Hematopoietic multipotent progenitor cell treated with erythropoietin and hydrocortisone succinate and interleukin-3 and kit ligand, for 15 days (in vitro differentiated cells): ENCODE measurements at places on chromosomes 7 and 10.

GRCh38 chr7:128045158-128045557, 13.9 kb upstream of the LRRC4 start:
- DNase-seq, result no peak

- no peak for DNase-seq
These were observed 77.1 kb upstream of the CAMK2B start for GRCh38 chr7:44402401-44403060.

GRCh38 chr10:95637911-95638310, 18.6 kb downstream of the ALDH18A1 start:
- DNase-seq, result no peak

GRCh38 chr7:27564881-27565482, 97.7 kb downstream of the HIBADH start:
- DNase-seq, result no peak

GRCh38 chr10:79411546-79412495, 33.6 kb downstream of the ZCCHC24 start:
- no peak for DNase-seq

DNA sequence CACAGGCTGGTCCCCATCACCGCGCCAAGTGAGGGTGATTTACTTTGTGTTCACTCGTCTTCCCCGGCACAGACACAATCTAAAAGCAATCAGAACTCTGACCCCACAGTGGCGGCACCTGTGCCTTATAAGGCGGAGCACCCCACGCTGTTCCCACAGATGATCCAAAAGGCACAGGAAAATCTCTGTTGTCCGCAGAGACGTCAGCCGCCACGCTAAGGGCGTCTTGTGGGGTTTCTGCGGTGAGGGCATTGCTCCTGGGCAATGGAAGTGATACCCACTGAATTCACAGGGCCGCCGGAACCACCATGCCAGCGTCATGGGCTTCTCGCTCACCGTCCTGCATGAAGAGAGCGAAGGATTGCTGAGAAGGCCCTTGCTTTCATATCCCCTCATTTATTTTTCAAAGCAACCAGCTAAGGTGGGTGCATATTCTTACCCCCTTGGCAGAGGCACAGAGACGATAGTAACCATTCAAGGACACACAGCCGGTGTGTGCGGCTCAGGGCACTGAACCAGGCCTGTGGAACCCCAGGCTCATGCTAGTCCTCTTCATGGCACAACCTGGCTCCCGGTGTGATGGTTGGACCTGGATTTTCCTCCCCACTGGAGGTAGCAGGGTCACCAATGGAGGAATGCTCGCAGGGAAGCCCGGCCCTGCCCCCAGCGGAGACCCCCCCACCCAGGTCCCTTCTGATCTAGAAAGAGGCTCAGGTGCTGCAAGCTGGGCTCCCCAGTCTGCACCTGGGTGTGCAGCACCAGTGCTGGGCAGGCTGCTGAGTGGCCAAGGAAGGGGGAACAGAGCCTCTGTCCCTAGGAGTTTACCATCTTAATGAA, 279.0 kb downstream of the TCERG1L start:
- no peak for DNase-seq

DNA sequence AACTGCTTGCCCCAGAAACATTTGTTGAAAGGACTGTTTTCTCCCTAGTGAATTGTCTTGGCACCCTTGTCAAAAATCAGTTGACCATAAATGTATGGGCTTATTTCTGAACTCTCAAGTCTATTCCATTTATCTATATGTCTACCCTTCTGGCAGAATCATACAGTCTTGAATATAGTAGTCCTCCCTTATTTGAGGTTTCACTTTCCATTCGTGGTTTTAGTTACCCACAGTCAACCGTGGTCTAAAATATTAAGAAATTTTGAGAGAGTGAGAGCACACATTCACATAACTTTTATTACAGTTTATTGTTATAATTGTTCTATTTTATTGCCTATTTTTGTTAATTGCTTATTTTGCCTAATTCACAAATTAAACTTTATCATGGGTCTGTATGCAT, 17.4 kb upstream of the CEP41 start:
- DNase-seq, result no peak

GRCh38 chr10:6607778-6608177, 27.7 kb upstream of the PRKCQ start:
- DNase-seq, result no peak

GRCh38 chr10:84654671-84655070, 326.3 kb downstream of the CCSER2 start:
- DNase-seq, result no peak

DNA sequence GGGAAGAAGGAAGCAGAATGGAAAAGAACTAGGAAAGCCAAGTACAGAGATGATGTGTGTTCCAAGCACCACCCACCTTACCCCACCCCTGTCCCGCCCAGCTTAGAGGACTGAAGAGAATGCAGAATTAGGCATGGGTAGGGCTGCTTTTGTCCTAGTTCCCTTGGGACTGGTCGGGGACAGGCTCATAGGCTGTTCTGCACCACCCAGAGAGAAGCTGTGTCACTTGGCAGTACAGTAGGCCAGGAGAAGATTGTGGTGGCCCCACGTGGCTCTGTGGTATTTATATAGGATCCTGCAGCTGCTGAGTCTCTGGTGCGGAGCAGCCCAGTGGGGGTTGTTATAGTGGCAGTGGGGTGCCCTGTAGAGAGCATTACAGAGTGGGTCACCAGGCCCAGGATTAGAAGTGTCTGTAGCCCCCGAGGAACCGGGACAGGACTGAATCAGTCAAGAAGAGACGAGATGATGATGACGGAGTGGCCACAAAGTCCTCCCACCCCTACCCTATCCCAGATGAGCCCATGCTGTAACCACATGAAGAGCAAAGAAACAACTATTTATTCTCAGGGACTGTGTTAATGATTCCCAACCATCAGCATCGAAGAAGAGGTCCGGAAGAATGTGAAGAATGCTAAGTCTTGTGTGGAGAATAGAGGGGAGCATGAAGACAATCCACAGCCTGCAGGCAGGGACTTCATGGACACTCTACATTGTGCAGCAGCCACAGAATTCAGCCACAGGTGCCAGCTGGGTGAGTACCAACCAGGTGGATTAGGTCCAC, 88.9 kb downstream of the C1GALT1 start:
- DNase-seq, result no peak

DNA sequence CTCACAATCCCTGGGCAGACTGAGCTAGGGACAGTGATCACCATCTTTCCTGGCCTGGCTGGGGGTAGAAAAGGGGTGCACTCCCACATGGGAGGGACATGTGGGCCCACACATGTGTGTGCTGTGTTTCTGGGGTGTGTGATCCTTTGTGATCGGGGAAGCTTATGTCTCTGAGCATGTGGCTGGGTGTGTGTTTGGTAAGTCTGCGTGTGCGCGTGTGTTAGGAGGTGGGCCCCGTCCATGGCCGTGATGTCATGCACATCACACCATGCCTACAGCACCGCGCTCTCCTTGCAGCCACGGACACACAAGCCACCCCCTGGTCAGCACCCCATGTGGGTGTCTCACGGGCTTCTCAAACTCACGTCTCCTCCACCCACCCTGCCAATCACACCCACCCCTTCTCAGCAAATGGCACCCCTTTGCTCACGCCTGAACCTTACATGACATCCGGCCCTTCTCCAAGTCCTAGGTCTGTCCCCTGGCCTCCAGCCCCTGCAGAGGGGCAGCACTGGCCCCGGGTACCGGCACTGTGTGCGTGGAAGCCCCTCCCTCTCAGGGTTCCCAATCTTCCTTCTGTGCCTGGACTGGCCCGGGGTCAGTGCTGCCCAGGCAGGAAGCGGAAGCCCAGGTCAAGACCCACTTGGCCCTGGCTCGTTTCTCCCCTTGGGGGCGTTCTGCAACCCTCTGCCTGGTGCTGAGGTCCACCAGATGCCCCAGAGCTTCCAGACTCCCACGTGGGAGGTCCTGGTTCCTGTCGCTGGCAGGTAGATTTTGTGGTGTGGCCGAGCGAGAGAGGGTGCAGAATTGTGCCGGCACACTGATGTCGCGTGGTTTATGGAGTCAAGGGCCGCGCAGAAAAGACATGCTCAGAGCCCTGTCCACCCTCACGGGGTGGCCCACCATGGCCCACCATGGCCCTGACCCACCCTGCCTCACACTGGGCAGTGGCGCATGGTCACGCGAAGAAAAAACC, 12.6 kb downstream of the SLC29A4 start:
- DNase-seq, result no peak

DNA sequence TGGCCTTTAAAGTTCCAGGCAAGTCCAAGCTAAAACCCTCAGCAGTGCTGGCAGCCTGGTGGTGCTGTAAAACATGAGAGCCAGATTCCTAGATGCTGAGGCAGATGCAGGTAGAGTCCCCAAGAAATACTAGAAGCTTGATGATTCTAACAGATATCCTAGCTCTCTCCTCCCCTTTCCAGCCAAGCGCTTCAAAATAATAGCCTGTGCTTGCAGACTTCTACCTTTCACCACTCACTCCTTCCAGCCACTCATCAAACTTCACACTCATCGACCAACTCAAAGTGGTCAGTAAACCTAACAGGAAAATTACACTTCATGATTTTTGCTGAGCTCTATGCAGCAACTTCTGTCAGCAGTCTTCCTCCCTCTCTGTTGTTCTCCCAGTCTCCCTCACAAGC, 50.2 kb downstream of the LMBR1 start:
- DNase-seq, result no peak

GRCh38 chr10:16232441-16232840, 204.4 kb upstream of the PTER start:
- no peak for DNase-seq

DNA sequence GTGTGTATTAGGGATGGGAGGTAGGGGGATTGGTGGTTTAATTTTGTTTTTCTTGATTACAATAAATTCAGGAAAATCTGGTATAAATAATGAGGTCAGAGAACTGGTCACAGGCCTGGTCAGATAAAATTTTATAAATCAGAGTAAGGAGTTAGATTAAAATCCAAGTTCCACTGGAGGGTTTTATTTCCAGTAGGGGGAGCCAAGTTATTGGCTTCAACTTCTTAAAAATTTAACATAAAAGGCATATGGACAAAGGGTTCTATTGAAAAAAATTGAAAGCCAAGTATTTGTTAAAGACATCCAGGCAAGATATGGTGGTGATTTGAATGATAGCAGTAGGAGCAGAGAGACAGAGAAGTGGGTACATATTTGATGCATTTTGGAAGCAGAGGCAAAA, 763.3 kb downstream of the SORCS1 start:
- DNase-seq, result no peak

GRCh38 chr10:4685491-4685890, 140.5 kb upstream of the AKR1E2 start:
- DNase-seq, result no peak

- no peak for DNase-seq
These were observed 152.6 kb downstream of the ZMYND11 start for GRCh38 chr10:287814-288213.

GRCh38 chr10:53598914-53599313, 826.3 kb upstream of the MBL2 start:
- no peak for DNase-seq

DNA sequence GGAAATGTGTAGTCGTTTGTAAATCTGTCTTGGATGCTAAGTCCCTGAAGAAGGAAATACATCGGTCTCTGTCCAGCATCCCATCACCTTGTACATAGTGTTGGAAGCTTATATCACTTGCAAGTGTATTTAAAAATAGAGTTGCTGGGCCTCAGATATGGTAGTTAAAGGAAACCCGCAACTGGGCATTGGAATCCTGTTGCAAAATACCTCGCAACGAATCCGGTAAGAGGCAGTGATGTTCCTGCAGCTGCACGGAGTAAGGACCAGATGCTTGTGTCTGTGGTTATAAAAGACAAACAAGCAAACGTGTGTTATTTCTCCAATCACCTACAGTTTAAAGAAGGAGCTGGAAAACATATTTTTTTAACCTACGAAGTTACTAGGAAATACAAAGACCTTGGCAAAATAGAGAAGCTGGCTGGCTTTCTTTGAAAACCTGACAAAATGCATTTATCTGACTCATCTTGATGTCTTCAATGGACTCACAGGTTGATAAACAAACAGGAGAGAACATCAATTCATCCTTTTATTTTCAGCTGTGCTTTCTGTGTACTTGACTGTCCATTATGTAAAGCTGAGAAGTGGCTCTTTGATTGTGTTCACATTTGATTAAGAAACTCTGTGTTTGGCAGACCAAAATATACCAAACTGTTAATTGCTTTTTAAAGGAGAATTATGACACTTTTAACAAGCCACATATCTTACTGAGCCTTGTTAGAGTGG, 326.4 kb downstream of the SFMBT2 start:
- DNase-seq, result no peak

DNA sequence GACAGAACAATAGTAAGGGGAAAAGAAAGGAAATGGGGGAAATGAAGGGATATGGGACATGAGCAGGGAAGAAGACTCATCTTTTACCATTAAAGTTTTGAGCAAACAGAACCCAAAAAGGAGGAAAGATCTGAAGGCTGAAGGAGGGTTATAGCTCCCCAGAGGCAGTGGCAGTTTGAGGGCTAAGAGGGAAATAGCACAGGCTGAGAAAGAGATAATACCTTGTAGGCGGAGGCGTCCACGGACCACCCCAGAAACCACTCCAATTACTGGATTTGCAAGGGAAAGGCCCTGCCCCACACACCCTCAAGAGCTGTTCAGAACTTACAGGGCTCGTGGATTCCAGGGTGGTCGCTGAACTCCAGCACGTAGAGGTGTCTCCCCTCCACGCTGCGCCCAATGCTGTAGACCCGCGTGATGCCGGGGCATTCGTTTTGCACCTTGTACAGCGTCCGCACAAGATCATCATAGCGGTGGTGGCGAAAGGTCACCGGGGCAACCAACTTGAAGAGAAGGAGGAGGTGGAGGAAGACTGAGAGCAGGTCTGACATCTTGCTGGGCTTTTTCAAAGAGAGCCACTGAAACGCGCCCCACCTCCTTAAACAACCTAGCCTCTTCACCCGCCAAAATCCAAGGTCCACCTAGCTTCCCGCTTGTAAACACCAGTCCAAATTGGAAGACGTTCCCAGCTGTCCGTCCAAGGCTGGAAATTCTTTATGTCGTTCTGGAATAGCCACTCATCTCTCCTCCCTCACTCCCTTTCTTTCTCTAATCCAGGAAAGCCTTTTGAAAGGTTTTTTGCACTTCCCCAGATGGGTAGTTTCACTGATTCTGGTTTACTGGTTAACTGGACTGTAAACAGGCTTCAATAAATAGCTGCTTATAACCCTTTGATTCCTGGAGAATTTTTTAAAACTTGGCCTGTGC, at the start of gene CPN1:
Gene CPN1 (minus strand): TSS at position 795 of the 927 bp plus-strand sequence. CDS start 244 bp downstream, at position 551.
- no peak for DNase-seq

GRCh38 chr7:80781561-80781979, 137.3 kb downstream of the SEMA3C start:
- DNase-seq, result no peak

DNA sequence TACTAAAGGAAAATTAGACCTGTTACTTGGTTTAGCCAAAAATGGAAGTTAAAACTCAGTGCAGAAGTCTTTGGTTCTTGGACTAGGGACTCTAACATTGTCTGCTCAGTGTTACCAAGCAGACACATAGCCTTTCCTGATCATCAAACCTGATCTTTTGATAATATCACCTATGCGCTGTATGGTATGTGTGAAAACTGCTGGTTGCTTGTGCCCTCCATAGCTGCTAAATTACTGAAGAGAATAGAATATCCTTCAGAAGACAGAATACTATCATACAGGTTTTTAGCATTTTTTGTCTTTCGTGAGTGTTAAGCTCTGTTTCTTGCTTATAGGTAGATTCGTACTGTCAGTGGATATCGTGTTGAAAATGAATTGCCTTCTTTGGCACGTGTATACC, 68.7 kb downstream of the ST7 start:
- no peak for DNase-seq

GRCh38 chr7:80097756-80098155, 36.9 kb upstream of the GNAI1 start:
- DNase-seq, result no peak
